ENCODE measurements at places on chromosomes 2 and 18. TPM values are rescaled to one million over a fixed set of nuclear protein-coding genes. Genes with fewer than 3 reads are reported as not detected.

Gene CRACDL
- total RNA-seq = 0.20 TPM

Gene TMEM37
- not detected for total RNA-seq

Gene SCG2
- not detected for total RNA-seq

Gene WDR7
- 40.2 TPM for total RNA-seq

Gene KLHL14
- not detected for total RNA-seq

Gene ZNF24
- 63.3 TPM for total RNA-seq

Gene RFTN2
- total RNA-seq = not detected

Gene RAD51AP2
- total RNA-seq = not detected

Gene GATA6
- total RNA-seq = not detected

Gene MAP4K4
- total RNA-seq = 125 TPM

Gene CRYGD
- total RNA-seq = not detected
